Epithelial cell of esophagus (primary cell): ENCODE measurements at places on chromosomes 2 and 18.

GRCh38 chr2:238513346-238513745 lies 86.6 kb downstream of the ASB1 start:
- peak; percentile 41 for DNase-seq

GRCh38 chr2:237305579-237305978 lies 108.4 kb downstream of the COL6A3 start:
- DNase-seq, result peak; percentile 18

DNA sequence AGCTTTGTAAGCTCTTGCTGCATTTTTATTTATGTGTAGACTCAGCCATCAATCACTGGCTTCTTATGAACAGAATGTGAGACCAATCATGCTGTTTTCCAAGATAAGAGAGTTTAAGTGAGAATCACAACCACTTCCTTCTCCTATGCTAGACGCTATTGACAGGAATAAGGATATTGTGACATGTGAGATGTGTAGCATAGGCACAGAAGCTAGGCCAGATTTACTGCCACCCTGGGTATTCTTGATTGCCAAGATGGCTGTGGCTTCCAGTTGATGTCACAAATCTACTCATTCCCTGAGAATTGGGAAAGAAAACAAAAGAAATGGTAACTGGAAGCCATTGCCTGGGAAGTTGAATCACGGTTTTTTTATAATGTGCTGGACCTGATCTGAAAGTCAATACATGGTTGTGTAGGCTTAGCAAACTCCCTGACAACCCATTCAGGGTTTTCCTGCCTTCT lies 49.9 kb downstream of the RAB27B start:
- no peak for DNase-seq

DNA sequence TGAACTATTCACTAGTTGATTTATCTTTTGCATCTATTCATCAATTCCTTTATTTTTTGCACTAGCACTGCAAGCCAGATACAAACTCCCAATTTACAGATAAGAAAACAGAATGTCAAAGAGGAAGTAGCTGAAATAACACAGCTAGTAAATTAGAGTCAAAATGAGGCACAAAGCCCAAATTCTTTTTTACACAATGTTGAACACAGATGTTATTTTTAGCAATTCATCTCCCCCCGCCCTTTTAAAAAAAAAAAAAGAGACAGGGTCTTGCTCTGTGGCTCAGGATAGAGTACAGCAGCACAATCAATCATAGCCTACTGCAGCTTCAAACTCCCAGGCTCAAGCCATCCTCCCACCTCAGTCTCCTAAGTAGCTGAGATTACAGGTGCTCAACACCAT lies 127.8 kb downstream of the CCBE1 start:
- no peak for DNase-seq

- DNase-seq, result no peak
These were observed 83.4 kb downstream of the COL6A3 start for GRCh38 chr2:237330541-237330940.

GRCh38 chr2:72191441-72191840 lies 43.8 kb upstream of the CYP26B1 start:
- DNase-seq, result no peak

DNA sequence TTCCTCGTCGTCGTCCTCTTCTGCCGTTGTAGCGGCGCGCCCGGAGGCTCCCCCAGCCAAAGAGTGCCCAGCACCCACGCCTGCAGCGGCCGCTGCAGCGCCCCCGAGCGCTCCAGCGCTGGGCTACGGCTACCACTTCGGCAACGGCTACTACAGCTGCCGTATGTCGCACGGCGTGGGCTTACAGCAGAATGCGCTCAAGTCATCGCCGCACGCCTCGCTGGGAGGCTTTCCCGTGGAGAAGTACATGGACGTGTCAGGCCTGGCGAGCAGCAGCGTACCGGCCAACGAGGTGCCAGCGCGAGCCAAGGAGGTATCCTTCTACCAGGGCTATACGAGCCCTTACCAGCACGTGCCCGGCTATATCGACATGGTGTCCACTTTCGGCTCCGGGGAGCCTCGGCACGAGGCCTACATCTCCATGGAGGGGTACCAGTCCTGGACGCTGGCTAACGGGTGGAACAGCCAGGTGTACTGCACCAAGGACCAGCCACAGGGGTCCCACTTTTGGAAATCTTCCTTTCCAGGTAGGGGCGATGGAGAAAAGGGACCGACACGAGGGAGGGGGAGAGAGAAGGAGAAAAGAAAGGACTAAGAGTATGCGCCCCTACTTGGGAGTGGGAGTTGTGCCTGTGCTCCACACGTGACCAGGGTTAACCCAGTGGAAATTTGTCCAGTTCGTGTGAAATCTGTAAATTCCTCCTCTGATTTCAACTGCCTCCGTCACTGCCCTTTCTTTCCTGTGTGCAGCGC lies 800 bp downstream of the HOXD13 start:
- no peak for DNase-seq

- DNase-seq, result no peak
These were observed 7.5 kb downstream of the PARD6G start for GRCh38 chr18:80239830-80240229.

- DNase-seq, result peak; percentile 52
These were observed 43.6 kb downstream of the SPRED2 start for GRCh38 chr2:65388596-65389390.

GRCh38 chr2:155841442-155841841 lies 491.1 kb downstream of the NR4A2 start:
- DNase-seq, result no peak

DNA sequence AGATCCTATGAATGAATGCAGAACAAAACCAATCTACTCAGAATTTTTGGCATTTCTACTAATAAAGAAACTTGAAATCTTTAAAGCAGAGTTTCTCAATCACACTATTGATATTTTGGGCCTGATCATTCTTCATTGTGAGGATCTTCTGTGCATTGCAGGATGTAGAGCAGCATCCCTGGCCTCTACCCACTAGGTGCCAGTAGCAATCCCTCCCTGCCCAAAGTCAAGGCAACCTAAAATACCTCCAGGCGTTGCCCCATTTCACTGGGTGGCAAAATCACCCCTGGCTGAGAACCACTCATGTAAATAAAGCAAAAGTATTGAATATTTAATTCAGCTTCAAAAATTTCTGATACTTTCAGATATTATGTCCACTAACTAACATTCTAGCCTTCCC lies 213.0 kb downstream of the SP3 start:
- peak; percentile 38 for DNase-seq

DNA sequence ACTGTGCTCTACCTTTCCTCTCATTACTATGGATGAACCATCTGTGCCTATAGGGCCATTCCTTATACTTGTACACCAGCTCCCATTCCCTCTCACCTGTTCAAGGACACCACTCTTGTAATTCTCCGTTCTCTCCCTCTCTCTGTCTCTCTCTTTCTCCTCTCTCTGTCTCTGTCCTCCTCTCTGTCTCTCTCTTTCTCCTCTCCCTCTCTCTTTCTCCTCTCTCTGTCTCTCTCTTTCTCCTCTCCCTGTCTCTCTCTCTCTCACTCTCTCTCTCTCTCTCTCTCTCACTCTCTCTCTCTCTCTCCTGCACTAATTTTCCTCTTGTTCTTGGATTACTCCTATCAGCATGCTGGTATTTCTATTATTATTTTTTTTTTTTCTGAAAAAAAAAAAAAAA lies 78.9 kb upstream of the RMDN2 start:
- no peak for DNase-seq

DNA sequence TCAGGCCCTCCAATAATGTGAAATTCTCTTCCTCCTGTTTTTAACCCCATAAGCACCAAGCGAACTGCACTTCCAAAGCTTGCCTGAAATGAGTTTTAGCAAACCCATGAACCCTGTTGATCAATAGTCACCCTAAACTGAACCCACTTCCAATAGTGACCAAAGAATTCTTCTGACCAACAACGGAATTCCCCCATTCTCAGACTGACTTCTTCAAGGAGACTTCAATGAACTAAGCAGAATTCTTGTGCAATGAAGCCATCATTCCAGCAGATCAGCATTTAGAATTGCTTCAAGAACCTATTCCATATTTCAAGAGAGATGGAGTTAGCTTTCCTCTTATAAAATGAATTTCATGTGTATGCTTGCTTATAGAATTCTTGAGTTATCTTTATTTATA lies 176.9 kb upstream of the FN1 start:
- DNase-seq, result peak; percentile 59

DNA sequence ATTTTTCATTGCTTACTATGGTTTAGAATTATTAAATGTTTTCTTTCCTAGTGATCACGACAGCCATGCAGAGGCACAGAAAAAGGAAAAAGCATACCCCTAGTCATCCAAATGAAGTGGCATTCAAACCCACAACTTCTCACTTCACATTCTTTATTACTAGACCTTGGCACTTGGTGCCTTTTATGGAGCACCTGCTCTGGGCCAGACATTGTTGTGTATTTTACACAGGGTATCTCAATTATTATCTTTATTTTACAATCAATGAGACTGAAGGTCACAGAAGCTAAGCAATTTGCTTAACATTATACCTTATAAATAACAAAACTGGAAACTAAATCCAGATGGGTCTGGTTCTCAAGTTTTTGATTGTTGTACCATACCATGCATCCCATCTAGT lies 235.3 kb downstream of the LRATD1 start:
- no peak for DNase-seq

- DNase-seq, result peak; percentile 87
These were observed 133.7 kb downstream of the COMMD1 start for GRCh38 chr2:62038975-62039771.

- no peak for DNase-seq
These were observed 26.5 kb upstream of the ABI2 start for GRCh38 chr2:203301667-203302066.

DNA sequence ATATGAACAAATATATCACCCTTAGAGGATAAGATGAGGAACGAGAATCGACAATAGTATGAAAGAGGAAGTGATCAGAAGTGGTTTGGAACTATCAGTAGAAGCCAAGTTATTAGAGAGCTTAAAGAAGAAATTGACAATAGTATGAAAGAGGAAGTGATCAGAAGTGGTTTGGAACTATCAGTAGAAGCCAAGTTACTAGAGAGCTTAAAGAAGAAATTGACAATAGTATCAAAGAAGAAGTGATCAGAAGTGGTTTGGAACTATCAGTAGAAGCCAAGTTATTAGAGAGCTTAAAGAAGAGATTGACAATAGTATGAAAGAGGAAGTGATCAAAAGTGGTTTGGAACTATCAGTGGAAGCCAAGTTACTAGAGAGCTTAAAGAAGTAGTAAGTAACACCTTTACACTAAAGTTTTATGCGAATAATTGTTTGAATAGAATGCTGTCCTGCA lies 175.5 kb downstream of the ZNF407 start:
- no peak for DNase-seq

- DNase-seq, result no peak
These were observed 797 bp upstream of the CRIM1 start for GRCh38 chr2:36354811-36355150.

GRCh38 chr2:82182270-82182669 lies 1877.7 kb upstream of the LRRTM1 start:
- DNase-seq, result no peak

GRCh38 chr2:230134496-230135129 lies 65.9 kb upstream of the SLC16A14 start:
- DNase-seq, result peak; percentile 66

- no peak for DNase-seq
These were observed 22.3 kb downstream of the CD8A start for GRCh38 chr2:86768189-86768949.

DNA sequence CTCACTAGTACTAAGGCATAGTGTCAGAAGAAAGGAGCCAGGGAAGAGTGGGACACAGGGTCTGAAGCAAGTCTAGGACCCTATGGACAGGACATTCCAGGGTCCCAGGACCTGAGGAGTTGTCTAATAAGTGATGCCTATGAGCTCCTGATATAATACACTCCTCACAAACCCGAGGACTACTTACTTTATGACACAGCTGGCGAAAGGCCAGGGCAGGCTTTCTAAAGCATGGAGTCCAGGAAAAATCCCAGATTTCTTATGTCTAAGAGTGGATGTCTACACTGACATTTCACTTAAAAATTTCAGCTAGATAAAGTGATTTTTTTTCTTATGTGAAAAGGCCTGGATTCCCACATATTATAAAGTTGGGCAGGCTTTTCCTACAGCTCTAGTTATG lies 502.2 kb upstream of the SETBP1 start:
- peak; percentile 9 for DNase-seq

- DNase-seq, result no peak
These were observed 494.4 kb downstream of the TMX3 start for GRCh38 chr18:68220458-68220857.

DNA sequence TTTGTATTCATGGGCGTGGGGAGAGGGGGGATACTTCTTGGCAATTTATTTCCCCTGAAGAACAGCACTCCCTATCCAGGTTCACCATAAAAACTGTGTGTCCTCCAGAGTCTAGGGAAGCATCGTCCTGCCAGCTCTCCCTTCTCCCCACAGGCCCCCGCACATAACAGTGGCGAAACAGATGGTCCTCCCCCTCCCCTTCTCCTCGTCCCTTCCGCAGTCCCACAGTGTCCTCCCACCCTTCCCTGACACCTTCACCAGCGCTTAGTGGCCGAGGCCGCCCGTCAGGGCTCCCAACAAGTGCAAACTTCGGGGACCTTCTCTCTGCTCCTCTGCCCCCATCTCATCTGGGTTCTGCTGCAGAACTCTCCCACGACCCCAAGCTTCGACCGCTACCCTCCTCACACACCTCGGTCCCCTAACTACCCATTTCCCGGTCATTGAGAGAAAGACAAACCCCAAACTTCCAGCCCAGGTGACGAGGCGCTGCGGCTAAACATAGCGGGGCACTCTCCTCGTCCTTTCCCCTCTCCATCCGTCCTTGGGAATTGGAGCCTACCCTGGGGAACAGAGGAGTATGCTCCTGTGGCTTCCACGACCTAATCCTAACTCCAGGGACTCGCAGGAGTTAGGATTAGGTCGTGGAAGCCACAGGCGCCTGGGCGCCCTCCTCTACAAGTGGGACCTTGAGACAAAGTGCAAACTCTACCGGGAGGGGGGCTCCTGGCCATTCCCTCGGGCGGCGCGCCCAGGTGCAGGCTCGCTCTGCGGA lies 971 bp downstream of the ZNF385B start:
- DNase-seq, result no peak

DNA sequence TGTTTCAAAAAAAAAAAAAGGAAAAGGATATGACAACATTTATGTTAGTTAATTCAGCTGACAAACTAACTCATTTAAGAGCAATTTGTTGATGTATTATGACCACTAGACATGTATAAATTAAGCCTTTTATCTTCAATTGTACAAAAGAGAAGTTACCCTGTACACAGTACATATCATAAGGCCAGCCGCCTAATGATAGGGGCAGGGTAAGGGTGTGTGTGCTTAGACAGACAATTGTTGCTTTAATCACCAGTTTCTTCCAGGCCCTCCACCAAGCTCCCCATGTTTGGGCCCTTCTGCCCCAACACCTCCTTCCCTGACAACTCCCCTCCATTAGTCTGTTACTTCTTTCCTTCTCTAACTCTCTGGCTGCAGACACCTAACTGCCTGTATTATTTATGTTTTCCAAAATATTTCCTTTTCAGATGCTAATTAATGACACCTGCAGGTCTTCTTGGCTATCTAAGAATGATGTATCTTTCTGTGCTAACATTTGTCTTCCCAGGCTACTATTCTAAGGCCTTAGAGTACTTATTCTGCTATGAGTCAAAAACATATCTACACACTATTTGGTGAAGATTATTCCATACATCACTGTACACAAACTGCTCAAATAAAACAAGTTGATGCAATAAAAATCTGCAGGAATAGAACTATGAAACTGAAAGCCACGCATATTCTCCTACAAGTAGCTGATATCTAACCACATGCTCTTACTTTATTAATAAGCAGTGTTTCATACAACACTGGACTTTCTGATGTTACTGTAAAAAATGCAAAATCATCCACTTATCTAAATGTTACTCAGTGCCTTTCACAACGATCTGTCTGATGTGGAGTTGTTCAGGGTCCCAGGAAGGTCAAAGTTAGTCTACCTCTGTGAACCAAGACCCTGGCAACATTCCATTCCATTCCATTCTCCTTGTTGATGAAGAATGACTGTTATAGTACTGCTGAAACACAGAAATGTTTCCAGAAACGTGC lies 26.4 kb downstream of the TMEM131 start:
- no peak for DNase-seq

- peak; percentile 74 for DNase-seq
These were observed 397.8 kb downstream of the METTL4 start for GRCh38 chr18:2173486-2173885.
